Stimulated activated CD8-positive, alpha-beta memory T cell treated with anti-CD3 and anti-CD28 coated beads, Interleukin-7, amount 100 ng/mL, for 1 hour (primary cell): ENCODE measurements at places on chromosomes 16 and 17.

DNA sequence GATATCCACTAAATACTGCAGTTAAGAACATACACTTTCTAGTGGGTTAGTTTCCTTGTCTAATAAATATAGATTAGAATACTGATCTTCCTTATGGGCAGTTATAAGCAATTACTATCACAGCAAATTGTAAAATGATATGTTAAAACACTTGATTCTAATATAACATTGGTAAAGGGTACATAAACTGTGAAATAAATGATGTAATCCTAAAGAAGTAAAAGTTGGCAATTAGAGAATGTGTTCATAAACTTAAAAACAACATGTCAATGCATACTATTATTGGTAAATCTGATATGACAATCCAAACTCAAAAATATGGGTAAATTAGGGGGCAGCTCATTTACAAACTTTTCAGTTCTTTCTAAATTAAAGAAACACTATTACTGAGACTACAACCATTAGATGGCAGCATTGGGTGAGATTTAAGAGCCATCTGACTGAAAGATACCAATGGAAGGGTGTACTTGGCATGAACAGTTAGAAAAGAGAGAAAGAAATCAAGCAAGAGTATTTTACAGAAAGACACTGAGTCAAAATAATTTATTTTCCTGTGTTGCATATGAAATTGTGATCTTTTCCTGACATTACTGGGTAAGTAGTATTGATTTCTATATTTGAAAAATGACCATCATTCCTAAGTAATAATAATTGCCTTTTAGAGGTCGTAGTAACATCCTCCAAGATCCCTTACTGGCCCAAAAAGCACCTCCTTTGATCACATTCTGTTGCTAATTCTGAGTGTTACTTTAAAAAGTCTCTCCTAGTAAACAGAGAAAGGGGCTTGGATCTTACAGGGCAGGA, 119.6 kb downstream of the SPAG9 start:
- no peak for DNase-seq

- peak; percentile 16 for DNase-seq
These were observed 973 bp upstream of the UBTF start for GRCh38 chr17:44220213-44221083.

DNA sequence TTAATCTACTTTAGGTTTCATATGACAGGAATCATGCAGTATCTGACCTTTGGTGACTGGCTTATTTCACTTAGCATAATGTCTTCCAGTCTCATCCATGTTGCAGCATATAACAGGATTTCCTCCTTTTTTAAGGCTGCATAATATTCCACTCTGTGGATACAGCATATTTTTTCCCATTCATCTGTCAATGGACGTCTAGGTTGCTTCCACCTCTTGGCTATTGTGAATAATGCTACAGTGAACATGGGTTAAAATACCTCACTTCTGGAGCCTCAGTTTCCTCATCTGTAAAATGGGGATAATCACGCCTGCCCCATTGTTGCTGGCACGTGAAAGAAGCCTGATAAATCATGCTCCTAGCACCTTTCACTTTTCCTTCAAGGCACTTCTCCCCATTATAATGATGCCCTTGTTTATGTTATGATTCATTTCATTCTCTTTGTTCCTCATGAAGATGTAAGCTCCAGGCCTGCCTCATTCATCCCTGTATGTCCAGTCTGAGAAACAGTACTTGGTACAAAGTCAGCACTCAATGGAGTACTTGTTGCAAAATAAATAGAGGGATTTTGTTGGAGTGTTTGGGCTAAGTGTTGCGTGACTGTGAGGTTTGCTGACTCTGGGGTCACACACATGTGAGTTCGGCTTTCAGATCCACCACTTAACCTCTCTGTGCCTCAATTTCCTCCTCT, 59.6 kb downstream of the ABAT start:
- DNase-seq = no peak

- no peak for DNase-seq
These were observed 136.6 kb downstream of the CCDC182 start for GRCh38 chr17:57608369-57609124.

GRCh38 chr16:68468842-68469241, 20.5 kb upstream of the SMPD3 start:
- no peak for DNase-seq

DNA sequence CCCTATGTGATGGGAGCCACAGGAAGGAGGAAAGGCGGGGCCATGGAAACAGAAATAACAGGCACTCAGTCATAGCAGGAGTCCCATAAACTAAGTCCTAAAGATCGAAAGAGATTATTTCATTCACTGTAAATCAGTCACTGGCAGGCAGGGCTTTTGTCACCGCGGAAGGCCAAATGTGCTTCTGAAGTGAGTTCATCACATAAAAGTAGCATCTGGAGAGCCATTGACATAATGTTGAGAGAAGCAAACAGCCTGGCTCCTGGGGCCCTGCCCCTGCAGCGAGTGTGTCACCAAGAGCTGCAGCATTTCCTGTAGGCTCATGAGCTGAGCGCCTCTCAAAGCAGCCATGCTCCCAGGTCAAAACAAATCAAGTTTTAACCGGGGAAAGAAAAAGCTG, 476.2 kb downstream of the HAPSTR1 start:
- DNase-seq = no peak

- no peak for DNase-seq
These were observed 372 bp downstream of the CD300A start for GRCh38 chr17:74466828-74467184.

- DNase-seq = no peak
These were observed 5.0 kb downstream of the NFE2L1 start for GRCh38 chr17:48052956-48053757.

DNA sequence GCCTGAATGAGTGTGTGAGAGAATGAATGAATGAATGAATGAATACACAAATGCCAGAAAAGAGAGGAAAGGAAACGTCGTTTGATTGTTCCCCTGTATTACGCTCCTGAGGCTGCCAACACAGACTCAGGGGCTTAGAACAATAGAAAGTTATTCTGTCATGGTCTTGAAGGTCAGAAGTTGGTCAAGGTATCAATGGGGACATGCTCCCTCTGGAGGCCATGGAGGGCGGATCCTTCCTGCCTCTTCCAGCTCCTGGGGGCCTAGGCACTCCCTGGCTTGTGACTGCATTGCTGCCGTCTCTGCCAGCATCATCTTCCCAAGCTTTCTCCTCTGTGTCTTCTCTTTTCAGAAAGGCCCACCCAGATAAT, 1.5 kb upstream of the SLC38A8 start:
- no peak for DNase-seq

DNA sequence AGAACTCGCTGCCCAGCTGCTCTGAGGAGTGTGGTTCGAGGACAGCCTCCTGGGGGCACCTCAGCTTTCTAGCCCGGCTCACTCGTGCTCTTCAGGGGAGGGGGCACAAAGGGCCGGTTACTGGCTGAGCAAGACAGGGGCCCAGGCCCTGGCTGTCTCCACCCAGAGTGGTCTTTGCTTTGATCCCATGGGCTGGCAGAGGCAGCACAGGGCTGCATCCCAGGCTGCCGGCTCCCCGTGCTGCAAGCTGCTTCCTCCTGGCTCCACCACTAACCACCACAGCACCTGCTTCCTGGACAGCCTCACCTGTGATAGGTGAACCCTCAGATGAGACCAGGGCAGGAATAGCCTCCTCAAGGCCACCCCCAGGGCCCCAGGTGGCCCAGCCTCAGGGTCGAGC, 6.8 kb downstream of the SPPL2C start:
- no peak for DNase-seq

- no peak for DNase-seq
These were observed 5.7 kb upstream of the NR1D1 start for GRCh38 chr17:40105861-40106759.

GRCh38 chr17:19800571-19800970, 52.5 kb upstream of the ALDH3A1 start:
- DNase-seq = no peak

- DNase-seq = no peak
These were observed 66.8 kb downstream of the KPNA2 start for GRCh38 chr17:68102318-68102758.

GRCh38 chr16:11554053-11554452, 32.7 kb downstream of the LITAF start:
- no peak for DNase-seq

DNA sequence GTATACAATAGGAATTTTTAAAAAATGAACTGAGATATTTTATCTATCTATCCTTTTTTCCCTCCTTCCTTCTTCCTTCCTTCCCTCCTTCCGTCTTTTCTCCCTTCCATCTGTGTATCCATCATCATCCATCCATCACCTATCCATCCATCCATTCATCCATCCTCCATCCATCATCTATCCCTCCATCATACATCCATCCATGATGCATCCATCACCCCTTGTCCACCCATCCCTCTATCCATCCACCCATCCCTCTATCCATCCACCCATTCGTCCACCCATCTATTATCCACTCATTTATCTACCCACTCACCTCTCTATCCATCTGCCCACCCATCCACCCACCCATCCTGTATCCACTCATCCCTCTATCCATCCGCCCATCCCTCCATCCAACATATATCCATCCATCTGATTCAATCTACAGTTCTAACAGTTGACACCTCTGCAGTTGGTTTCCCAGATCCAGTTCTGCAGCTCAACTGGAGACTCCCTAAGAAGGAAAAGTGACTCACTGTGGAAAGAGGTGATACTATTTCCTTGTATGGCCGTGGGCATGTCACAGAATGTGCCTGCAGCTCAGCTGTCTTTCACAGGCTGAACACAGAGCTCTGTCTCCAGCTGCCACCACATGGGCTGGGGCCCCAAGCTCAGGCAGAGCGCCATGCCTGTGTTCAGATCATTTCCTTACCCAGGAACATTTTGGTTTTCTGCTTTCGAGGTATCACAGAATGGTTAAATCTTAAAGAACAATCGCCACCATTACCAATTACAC, 130.8 kb downstream of the XYLT1 start:
- DNase-seq = no peak

DNA sequence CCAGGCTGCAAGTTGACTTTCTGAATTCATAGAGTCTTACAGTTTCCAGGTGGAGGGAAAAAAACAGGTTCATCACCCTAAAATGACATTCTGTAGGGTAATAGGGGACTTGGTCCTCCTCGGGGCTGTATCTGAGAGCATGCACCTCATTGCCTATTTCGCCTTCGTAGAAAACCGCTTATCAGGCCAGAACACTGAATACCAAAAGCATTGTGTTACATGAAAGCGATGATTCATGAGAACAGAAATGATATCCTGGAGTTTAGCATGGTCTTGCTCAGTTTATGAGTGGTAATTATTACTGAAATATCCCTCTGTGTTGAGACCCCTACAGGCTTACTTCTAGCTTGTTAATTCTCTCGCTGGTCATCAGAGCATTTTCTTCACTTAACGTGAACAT, 61.4 kb upstream of the ARHGAP44 start:
- DNase-seq = no peak

DNA sequence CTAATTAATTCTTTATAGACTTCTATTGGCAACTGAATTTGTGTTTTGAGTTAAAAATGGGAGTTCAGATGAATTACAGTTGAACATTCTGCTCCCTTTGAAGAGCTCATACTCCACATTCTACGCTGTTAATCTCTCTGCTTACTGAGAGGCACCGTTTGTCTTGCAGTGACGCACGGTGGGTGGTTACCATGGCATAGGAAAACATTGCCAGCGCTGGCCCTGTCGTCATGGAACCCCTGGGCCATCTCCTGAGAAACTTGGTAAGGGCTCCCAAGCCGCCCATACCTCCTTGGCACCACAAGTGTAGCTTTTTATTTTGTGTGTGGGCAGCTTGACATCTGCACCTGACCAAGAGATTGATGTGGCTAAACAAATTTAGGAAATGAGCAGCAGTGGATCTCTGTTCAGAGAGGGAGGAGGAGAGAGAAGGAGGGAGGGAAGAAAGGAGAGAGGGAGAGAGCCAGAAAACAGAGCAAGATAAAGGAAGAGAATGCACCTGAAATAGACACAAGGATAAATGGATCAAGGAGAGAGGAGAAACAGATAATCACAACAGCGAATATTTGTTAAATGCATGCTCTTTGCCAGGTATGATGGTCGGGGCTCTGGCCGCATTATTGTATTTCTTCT, 398.5 kb downstream of the HAPSTR1 start:
- no peak for DNase-seq

DNA sequence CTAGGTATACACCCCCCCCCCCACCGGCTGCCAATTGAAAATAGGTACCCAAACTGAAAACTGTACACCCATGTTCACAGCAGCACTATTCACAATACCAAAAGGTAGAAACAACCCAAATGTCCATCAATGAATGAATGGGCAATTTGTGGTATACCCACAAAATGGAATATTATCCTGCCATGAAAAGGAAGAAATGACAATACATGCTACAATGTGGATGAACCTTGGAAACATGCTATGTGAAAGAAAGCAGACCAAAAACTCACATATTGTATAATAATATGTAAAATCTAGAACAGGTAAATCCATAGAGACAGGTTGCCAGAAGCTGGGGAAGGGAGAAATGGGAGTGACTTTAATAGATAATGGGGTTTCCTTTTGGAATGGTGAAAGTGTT, 417.5 kb downstream of the UTP18 start:
- DNase-seq = no peak
